ENCODE measurements at places on chromosomes 5 and 9.

- DNase-seq = no peak
Observed at GRCh38 chr9:89466451-89467277, 31.2 kb downstream of the SEMA4D start.

DNA sequence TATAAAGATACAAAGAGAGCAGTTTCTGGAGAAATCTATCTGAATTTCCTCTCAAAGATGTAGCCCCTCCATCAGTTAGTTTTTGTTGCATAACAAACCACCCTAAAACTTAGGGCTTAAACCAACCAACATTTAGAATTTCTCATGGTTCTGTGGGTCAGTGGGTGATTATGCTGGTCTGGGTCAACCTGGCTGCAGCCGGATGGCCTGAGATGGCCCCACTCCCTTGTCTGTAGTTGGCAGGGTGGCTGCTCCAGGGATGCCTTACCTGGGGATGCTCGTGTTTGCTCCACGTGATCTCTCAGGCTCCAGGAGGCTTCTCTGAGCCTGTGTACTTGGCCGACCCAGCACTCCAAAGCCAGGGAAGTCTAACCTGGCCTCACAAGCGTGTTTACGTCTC, 139.3 kb downstream of the MVB12B start:
- DNase-seq = no peak

DNA sequence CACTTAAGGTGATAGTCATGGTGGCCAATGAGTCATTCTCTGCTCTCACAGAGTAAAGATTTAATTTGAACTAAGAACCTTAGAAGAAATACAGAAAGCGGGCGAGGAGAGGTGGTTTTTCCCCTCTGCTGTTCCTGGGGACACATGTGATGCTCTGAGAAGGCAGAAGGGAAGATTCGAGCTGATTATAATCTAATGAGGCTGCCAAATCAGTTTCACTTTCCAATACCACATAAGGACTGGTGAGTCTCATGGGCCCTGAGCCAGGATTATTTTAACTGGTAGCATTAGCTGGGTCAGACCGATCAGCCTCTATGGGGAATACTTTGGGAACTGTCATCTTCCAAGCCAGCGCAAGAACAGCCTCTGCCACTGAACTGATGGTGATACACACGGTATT, 116.5 kb downstream of the SLC1A3 start:
- no peak for DNase-seq

- DNase-seq = no peak
Observed at GRCh38 chr9:107730666-107731065, 241.1 kb upstream of the KLF4 start.

DNA sequence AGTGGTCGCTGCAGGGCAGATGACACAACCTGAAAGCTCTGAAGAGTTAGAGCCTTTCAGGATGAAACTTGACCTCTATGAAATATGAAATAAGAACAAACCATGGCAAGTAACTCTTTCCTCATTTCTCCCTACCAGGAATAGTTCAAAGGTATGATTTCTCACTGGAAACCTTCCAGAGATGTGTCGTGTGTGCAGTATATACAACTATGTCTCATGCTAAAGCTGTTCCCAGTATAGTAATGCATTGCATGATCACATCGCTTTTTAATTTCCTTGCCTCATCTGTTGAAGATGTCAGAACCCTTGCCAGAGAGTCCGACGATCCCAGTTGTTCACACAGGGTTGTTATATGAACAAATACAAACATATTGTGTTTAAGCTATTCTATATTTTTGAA, 45.8 kb upstream of the RGMB start:
- no peak for DNase-seq

DNA sequence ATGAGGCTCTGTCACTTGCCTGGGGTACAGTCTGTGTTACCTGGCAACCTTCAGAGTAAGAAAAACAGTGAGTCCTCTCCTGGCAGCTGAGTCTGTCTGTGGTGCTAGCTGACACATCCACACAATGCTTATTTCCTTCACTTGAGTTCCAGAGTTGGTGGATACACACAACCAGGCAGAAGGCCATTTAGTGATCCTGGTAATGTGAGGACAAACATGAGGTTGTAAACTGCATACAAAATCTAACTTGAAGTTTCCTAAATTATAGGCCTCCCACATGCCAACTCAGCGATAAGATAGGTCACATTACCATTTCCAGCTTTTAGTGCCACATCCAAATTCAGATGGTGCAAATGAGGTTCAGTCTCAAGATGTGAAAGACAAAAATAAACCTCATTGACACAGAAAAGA, 125.5 kb downstream of the DCP2 start:
- no peak for DNase-seq

DNA sequence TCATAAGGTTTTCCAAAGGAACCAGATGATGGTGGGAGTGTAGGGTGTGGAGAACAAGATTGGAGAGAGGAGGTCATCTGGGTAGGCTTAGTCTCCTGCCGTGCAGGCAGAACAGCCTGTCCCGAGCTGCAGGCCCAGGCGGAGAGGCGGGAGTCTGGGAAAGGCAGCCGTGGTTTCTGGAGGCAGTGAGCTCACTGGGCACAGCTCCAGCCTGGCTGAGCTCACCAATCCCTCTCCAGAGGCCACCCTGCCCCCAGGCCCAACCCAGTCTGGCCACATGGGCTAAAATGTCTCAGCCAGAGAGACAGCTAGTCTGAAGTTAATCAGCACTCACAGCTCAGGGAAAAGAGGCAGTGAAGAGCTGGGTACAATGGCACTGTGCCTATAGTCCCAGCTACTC, 12.3 kb downstream of the P4HA2 start:
- DNase-seq = peak; percentile 81

DNA sequence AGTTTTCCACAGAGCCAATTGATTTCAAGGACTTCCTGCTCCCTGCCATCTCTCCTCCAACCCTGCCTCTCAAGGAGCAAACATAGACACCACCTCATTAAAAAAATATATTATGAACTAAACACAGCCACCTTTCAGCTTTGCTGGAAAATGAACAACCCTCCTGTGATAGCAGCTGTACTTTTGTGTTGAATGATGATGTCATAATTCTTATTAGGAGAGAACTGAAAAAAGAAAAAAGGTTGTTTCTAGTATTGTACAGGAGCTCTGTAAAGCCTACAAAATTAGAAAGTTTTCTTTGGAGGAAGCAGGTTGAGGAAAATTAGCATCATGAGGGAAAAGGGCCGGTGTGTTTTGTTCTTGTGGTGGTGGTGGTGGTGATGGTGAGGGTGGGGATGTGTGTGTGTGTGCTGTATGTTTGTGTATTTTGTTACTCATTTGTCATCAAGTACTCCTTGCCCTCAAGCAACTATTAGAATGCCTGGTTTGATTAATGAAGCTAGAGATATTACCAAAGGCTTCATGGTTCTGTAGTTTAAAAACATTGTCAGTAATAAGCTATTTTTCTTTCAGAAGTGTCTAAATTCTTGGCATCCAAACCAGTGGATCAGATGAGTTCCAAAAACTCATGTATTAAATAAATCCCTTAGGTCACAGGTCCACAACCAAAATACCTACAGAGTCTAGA, 405.9 kb downstream of the TLE4 start:
- DNase-seq = no peak

- no peak for DNase-seq
Observed at GRCh38 chr5:131316026-131316425, 52.2 kb downstream of the CDC42SE2 start.

- no peak for DNase-seq
Observed at GRCh38 chr5:177459819-177460628, 13.4 kb downstream of the DBN1 start.

- DNase-seq = no peak
Observed at GRCh38 chr5:174176511-174176910, 131.0 kb downstream of the NSG2 start.

DNA sequence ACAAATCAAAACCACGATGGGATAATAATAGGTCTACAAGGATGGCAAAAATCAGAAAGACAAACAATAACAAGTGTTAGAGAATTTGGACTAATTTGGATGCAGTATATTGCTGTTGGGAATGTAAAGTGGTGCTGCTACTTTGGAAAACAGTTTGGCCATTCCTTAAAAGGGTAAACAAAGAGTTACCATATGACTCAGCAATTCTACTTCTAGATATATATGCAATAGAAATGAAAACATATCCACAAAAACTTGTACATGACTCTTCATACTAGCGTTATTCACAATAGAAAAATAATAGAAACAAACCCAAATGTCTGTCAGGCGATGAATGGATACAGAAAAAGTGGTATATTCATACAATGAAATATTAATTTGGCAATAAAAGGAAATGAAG, 58.3 kb downstream of the JAK2 start:
- no peak for DNase-seq

- DNase-seq = no peak
Observed at GRCh38 chr5:7478459-7478858, 82.5 kb downstream of the ADCY2 start.

- no peak for DNase-seq
Observed at GRCh38 chr5:168432903-168433302, 53.4 kb upstream of the RARS1 start.

- DNase-seq = no peak
Observed at GRCh38 chr9:34374905-34375552, 1.7 kb downstream of the MYORG start.

GRCh38 chr9:21746550-21746949, 55.9 kb upstream of the MTAP start:
- DNase-seq = no peak

DNA sequence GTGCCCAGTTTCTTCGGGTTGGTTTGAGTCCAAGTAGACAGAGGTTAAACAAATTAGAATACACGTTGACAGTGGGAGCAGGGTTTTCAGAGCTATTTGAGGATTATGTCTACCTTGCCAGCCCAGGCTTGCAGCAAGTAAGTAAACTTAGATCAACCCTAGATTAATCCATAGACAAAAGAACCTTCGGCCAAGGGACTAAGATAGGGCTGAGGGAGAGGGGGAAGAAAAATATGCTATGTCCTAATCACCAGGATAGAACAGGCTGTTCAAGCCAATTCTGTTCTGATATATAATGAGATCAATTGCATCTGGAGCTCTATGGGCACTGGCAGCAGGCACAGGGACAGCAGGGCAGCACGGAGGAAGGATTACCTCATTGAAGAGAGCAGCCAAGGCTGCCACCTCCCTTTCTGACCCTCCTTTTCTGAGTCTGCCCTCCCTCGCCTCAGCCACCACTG, 377.7 kb downstream of the PIK3R1 start:
- DNase-seq = no peak

GRCh38 chr5:73296772-73297171, 123.8 kb downstream of the TMEM174 start:
- DNase-seq = no peak

GRCh38 chr9:12666813-12667212, 26.4 kb upstream of the TYRP1 start:
- DNase-seq = no peak

DNA sequence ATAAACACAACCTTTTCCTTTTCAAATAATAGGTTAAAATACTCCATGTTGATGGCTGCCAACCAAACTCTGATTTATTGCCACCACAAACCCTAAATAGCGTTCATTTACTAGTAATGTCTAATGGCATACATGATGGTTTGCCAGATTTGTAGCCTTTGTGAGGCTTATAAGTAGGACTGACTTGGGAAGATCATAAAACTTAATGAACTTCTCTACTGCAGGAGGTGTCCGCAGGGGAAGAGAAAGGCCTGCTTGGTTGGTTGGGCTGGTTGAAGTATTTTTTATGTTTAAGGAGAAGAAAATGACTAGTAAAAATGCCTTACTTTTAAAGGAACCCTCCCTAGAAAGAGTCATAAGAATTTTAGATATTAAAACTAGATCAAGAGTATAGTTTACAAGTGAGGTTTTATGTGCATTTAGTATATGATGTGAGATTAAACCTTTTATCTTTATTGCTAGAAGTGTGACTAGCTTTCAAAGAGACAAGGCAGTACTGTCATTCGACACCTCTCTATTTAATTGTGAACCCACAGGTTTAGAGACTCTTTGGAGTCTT, 5.0 kb downstream of the PBX3 start:
- DNase-seq = no peak

DNA sequence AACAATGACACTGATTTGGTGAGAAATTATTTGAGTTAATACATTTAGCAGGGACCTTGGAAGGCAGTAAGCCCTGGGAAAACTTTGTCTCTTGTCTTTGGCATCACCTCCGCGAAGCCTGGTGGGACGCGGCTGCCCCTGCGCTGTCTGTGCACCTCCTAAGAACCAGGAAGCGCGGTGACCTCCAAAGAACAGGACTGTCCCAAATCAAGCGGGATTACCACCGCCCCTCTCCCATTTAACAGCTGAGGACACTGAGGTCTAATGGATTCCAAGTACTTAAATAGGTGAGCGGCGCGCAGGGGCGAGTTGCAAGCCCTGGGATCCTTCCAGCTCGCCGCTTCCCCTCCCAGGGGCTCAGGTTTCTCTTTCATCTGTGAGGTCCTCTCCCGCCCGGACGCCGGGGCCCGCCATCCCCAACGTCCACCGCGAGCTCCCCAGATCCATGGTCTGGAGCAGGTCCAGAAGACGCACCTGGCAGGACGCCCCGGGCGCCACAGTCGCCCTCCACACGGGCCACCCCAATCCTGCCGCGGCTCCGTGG, 432 bp downstream of the STARD4 start:
- peak; percentile 37 for DNase-seq

Measured in globus pallidus (tissue), 1 donor.